AG08396 (cell line): ENCODE measurements at places on chromosomes 3 and 15.

- no peak for DNase-seq
These were observed 59.9 kb downstream of the CD47 start for GRCh38 chr3:108030960-108031359.

DNA sequence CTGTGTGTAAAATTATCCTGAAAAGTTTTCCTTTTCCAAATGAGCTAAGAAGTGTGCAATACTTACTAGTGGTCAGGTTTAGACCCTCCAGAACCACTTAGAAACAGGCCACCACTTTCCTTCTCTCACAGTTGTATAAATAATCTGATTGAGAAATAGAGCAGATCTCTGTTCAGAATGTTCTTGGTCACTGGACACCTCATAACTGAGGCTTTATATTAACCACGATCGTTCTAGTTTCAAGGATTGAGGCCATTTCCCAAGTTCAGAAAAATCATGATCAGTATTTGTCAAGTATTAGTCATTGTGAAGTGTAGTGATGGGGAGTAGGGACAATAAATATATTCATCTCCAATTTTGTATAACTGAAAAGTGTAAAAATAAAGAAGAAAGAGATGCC, 1.0 kb upstream of the MAP3K13 start:
- peak; percentile 13 for DNase-seq

- DNase-seq = peak; percentile 80
These were observed at the start of gene TMEM266 for GRCh38 chr15:76059320-76060117. TMEM266 (plus strand) TSS chr15:76059985; CDS start chr15:76134264, 74,279 bp downstream.

DNA sequence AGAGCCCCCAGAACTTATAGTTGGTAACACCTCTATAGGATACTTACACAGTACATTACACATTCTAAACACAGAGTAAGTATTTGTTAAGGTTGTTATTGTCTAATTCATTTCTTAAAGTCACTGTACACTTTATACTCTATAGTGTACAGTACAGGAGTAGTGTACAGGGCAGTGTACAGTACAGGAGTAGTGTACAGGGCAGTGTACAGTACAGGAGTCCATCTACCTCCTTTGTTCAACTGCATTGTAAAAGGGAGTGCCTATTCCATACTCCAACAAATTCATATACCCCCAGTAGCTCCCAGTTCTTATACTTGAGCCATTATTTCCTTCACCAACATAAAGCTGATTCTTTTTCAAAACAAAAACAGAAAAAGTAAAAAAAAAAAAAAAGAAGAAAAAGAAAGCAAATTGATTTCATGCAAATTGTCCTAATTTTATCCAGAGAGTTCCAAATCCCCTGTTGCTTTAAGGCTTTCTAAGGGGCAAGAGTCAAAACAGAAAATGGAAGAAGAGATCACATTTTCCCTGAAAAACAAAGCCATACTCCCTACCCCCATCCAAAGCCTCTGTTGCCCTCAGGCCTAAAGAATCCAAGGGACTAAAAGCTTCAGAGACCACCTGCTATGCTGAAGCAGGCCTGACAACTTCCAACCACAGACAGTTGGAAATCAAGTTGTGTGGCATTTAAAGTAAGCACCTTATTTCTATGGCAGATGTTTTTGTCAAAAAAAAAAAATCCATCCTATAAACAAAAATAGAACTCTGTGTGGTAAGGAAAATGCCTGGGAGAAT, 125.6 kb downstream of the PLCH1 start:
- DNase-seq = no peak

DNA sequence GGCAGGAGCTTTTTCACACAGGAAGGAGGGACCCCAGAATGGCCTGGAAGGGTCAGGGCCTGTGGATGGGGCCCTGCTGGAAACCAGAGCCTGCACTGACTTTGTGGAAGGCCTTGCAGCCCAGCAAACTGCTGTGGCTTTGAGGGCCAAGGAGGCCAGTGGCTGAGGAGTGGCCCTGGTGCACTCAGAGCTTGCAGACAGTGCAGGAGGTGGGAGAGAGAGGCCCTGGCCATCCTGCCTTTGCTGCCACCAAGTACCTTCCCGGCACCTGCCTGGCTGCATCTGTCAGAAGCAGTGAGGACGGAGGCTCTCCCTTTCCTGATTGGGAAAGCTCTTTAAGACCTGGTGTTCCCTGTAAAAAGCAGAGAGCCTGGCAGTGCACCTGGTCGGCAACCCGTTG, 6.4 kb downstream of the PSTPIP1 start:
- DNase-seq = no peak

GRCh38 chr15:69979783-69980182, 117.9 kb downstream of the TLE3 start:
- DNase-seq = no peak

- DNase-seq = no peak
These were observed 105.4 kb downstream of the CLASP2 start for GRCh38 chr3:33612607-33613006.

DNA sequence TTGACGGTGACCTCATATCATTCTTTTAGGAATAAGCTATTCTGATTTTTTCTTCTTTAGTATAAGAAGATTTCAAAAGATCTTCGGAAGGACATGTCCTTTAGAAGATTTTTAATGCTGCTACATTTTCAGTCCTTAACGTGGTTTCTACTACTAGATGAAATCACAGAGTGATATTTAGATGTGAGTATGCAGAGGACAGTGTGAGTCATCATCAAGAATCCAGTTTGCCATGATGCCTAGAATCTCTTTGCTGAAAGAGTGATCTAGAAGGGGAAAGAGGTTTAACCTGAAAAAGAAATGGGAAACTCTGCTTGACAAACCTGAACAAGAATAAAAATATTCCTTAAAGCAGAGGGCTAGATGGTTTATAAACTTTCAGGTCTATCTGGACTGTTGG, 43.2 kb downstream of the SLC7A14 start:
- DNase-seq = no peak

DNA sequence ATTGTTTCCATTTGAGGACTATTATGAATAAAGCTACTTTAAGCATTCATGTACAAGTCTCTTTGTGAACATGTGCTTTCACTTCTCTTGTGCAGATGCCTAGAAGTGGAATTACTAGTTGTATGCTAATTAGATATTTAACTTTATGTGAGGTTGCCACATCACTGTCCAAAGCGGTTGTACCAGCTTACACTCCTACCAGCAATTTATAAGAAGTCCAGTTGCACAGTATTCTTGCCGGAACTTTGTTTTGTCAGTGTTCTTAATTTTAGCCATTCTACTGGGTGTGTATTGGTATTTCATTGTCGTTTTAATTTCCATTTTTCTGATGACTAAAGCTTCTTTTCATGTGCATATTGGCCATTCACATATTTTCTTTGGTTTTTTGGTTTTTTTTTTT, 29.1 kb downstream of the SEMA3G start:
- no peak for DNase-seq

DNA sequence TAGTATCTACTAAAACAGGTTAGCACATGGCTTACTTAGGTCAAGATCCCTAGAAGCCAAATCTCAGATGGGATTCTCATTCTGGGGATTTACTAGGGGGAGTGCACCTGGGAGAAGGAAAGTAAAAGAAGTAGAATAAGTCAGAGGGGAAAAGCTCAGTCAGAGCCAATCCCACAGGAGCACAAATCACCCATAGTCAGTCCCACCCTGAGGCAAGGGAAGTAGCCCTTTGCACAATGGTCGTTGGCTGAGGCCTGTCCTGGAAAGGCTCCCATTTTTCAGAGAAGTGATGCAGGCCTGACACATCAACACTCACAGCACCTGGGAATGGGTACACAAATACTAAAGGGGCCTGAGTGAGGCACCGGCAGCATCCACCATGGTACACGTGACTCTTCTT, 39.8 kb downstream of the SST start:
- DNase-seq = no peak

GRCh38 chr3:153744889-153745288, 376.3 kb upstream of the ARHGEF26 start:
- no peak for DNase-seq

DNA sequence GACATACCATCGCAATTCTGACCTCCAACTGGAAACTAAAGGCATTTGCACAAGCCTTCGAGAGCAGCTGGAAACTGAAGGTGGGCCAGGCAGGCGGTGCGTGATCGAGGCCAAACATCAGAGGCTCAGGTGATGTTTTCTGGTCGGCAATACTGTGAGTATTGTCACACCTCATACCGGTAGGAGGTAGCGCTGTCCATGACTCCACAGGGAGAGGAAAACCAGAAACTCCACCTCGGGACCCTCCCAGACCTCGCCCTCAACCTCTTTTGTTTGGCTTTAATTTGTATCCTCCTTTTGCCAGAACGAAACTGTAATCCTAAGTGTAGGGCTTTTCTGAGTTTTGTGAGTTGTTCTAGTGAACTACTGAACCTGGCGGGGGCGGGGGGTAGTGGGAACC, 43.6 kb downstream of the LDHAL6B start:
- no peak for DNase-seq

GRCh38 chr15:47293466-47294162, 423.7 kb upstream of the SEMA6D start:
- peak; percentile 65 for DNase-seq

DNA sequence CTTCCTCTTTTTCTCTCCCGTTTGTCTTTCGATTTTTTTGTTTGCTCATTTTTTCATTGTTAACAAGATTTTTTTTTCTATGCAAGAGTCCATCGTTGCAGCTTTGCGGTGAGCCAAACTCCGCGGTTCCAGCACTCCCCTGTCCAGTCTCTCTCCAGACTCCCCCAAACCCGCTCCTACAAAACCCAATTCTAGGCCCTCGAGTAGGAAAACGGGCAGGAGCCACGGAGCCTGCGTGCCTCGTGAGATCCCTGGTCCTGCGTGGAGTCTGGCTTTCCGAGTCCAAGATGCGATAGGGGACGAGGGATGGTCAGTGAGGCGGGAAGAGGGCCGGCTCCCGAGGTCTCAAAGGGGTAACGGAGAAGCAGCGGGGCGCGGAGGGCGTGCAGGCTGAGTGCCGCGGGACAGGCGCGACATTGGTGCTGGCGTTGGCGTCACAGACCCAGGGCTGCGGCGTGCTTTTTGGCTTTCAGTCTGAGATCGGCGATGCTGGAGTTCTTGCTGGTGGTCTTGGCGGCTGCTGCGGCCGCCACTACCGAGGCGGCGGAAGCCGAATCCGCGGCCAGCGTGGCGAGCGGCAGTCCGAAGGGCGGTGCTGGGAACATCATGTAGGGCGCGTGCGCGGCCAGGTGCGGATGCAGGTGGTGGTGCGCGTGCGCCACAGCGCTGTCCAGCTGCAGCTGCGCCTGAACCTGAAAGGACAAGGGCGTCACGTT, 8.5 kb downstream of the SHOX2 start:
- peak; percentile 83 for DNase-seq

DNA sequence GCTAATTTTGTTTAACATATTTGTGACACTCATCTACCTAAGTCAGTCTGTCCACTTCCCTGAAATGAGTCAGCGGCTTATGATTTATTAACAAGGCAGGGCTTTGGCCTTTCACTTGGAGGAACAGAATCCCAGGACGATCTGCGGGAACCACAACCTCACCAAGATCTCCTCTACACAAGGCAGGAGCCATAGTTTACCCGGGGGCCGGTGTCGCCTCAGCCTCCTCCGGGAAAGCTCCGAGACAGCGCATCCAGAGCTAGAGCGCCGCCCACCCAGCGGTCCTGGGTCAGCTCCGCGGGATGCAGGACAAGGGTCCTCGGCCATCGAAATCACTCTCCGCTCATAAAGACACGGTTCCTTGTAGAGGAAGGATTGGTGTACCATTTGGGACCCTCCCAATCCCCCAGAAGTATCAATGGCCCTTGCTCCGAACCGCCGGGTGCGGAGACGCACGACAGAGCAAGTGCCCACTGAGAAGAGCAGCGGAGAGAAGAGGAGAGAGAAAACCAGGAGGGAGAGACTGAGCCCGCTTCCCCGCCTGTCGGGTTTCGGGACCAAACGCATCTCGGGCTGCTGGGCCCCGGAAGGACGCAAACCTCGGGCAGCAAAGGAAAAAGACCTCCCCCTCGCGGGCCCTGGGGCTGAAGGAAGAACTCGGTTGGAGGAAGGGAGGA, 13.1 kb upstream of the ALCAM start:
- no peak for DNase-seq

GRCh38 chr3:184234671-184235380, 5.4 kb downstream of the VWA5B2 start:
- DNase-seq = peak; percentile 8

DNA sequence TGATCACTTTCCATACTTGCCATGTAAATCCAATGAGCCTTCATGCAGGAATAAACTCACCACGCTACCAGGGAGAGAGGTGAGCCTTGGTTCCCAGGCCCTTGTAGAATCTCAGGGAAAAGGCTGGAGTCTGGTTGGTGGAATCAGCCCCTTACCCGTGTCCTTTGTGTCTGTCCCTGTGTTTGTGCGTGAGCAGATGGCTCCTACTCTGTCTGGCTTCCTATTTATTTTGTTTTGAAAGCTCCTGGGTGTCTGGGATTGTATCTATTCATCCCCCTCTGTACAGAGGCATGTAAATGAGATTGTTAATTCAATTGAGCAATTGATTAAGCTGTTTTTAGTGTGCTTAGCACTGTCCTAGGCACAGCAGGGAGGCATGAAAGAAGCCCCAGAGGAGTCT, 278.1 kb downstream of the THSD4 start:
- no peak for DNase-seq

- no peak for DNase-seq
These were observed 62.6 kb downstream of the RGMA start for GRCh38 chr15:93026380-93026817.

DNA sequence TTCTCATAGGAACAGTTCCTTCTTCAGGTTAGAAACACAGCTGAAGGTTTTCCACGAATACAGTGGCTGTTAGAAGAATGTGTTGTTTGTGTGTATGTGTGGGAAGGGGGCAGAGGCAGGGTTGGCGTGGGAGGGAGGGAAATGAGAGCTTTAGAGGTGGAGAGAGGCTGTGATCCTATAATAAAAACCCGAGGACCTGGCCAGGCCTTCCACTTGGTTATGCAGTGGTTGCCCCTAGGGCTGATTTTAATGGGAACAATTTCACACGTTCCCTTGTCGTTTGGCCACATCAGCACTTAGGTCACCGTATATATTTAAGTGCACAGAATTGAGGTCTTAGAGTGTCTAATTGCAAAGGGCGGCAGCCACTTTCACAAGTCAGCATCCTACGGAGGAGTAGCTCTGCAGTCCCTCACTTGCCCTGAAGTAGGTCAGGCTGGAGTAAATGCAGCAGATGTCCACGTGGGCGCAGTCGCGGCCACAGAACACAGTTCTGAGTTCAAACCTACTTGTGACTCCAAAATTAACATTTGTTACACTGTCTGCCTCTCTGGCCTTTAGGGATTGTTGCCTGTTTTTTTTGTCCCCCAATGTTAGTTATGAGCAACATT, 85.6 kb downstream of the PDCD6IP start:
- DNase-seq = no peak

DNA sequence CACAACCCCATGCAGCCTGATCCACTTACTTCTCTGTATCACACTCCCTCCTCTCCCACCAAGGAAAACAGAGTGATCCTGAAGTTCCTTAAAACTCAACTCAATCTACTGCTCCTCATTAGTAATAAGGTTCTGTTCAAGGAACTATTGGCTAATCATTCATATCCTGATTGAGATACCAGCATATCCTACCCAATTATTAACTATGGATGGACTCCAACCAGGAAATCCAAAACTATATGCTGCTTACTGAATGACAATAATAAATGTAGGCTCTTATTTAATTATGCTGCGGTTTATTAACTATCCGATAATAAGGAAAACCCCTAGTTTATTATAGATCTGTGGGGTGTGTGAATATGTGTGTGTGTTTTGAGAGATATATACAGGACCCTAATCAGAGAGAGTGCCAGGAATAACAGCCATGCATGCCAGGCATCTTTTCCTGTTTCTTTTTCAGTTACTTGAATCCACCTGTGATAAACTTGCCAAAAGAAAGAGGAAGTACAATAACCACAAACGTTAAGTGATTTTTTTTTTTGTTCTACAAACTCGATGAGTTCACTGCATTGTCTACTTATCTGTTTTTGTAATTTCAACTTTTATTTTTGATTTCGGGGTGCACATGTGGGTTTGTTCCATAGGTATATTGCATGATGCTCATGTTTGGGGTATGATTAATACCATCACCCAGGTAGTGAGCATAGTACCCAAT, 1031.7 kb upstream of the CFAP20DC start:
- no peak for DNase-seq
